ENCODE measurements at places on chromosomes 6 and 20. TPM values are rescaled to one million over a fixed set of nuclear protein-coding genes. Genes with fewer than 3 reads are reported as not detected.

C6orf163 gene
- polyA plus RNA-seq: 7.5 TPM

CST4 gene
- not detected for polyA plus RNA-seq

RAET1L gene
- not detected for polyA plus RNA-seq

RAB44 gene
- polyA plus RNA-seq: 0.08 TPM

FHL5 gene
- polyA plus RNA-seq: 0.27 TPM

LAMA2 gene
- 39.6 TPM for polyA plus RNA-seq

All from renal cortex interstitium (tissue), 15 donors.